Osteocyte (in vitro differentiated cells): ENCODE measurements at places on chromosomes 16 and 17. TPM values are rescaled to one million over a fixed set of nuclear protein-coding genes. Genes with fewer than 3 reads are reported as not detected.

The DNAI2 gene
- total RNA-seq, result not detected in 2 replicates

The KRTAP3-1 gene
- total RNA-seq, result not detected in 2 replicates

The HOXB7 gene
- total RNA-seq, result not detected in 2 replicates

The NXPH3 gene
- 1.3 and 1.6 TPM in 2 replicates for total RNA-seq

The WNK4 gene
- total RNA-seq, result 0.16 TPM in 2 replicates

The GNG13 gene
- total RNA-seq, result not detected in 2 replicates

The ZNF652 gene
- total RNA-seq, result 37.4 and 38.7 TPM in 2 replicates

The DNAAF1 gene
- not detected in 2 replicates for total RNA-seq

The C16orf90 gene
- total RNA-seq, result not detected in 2 replicates

The CD300LG gene
- not detected in 2 replicates for total RNA-seq

DNA sequence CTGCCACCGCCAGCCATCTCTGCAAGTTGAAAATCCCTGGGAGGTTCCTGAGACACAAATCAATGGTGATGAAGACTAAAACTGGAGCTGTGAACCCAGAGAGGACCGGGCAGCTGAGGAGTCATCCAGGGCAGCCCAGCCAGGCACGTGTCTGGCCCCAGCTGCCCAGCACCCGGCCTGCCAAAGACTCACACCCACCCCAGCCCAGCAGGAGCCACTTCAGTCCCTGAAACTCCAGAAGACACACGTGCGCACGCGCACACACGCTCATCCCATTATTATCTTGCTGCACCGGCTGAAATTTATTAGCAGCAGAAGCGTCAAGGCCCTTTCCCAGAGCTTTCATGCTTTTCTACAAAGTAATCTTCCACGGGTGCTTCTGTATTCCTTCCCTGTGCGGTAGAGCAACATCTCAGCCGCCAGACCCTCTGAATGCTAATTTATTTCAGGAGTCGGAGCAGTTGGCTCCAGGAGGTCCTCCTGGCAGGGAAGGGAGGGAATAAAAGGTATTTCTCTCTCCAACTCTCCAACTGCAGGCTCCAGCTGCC, 59.8 kb upstream of the RBFOX3 start:
- no peak for DNase-seq

DNA sequence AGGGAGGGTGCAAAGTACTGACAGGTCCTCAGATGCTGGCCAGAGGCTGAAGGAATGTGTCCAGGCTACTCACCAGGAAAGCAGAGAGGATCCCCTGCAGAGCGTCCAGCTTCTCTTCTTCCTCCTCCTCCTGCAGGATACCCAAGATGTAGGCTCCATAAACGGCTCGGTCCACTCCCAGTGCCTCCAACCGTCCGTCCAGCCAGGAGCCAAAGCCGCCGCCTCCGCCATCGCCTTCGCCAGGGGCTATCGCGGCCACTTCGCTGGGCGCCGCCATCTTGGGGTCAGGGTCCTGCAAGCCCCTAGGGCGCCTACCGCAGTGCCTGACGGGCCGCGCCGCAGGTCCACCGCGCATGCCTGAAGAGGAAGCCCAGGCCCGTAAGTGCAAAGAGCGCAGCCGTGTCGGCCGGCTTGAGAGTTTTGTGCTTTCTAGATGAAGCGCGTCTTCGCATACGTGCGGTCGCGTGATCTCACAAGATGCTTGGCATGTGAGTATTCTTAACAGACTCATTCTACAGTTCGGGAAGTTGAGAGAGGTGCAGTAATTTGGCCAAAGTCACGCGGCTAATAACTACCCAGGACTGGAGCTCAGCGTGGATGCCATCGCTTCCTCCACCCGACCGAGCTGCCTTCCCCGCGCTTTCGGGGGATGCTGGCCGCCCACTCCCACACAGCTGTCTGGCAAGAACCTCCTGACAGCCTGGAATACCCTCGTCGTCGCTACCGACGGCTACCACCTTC, at the start of gene CCDC43:
CCDC43 (minus strand) TSS at position 300 of the 741 bp plus-strand sequence; CDS start at position 277, 23 bp downstream.
- peak; percentile 97 for DNase-seq

DNA sequence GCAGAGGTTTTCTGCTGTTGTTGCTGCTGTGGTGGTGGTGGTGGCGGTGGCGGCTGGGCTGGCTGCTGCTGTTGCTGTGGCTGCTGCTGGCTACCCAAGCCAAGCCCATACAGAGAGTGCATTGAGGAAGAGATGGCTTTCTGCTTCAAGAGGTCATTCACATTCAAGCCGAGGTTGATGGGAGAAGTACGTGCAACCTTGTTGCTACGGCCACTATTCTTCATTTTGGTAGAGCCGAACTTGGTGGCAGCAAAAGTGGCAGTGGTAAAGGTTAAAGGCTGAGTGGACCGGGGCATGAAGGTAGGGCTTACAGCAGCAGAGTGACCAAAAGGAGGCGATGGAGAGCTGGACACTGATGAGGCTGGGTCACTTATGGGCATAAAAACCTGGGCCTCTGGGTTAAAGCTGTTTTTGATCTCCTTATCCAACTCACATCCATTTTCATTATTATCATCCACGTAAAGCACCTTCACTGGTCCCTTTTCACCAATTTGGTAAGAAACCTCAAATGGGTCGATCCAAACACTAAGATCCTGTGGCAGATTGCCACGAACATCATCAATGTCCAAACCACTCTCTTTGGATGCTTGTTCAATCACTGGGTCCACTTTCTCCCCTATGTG, 2.8 kb downstream of the TOB1 start:
- DNase-seq, result peak; percentile 70

GRCh38 chr17:38424297-38424972, 3.8 kb upstream of the ARHGAP23 start:
- no peak for DNase-seq

DNA sequence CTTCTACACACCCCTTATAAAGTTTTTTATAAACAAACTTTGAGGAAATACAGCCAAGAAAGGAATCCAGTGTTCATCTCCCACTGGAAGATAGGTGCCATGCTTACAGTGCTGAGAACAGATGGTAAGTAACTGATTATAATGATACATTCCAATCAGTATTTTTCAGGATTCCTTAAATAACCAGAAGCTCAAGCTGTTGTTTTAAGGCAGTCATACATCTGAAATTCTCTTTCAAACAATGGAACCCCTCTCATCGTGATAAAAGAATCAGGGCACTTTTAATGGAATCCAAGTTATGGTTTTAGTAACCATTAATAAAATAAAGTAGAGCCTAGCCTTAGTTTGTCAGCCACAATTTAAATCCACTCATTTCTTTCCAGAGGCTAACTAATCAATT, 56.1 kb upstream of the STAC2 start:
- no peak for DNase-seq

GRCh38 chr17:17877529-17878358, 41.0 kb upstream of the SREBF1 start:
- DNase-seq, result peak; percentile 94

DNA sequence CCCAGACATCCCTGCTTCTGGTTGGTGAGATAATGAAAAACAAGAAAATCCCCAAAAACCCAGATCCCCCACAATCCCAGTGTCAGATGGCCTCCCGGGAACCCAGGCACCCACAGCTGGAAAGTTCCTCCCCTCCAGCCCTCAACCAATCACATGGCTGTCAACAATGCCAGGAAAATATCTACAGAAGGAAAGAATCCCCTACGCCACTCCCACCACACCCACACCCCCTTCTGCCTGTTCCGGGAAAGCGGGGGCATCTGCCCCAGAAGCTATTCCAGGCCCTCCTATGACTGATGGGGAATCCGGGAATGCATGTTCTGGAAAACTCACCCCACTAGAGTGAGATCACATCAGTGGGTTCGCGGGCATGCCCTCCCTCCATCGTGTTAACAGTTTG, 1.8 kb downstream of the TMEM95 start:
- DNase-seq, result no peak

DNA sequence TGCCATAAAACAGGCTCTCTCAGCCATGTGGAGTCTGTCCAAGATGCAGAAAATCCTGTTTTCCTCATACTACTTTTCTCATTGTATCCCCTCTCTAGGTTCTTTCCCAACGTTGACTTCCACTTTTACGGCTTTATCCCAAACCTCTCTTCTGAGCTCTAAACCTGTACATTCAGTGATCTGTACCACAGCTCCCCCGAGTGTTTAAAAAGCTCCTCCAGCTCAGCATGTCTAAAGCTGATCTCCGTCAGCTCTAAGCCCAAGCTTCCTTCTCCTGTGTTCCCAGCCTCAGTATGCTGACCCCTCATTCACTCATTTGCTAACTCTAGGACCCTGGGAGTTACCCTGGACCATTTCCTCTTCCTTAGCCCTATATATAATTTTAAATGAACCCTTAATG, 144.6 kb downstream of the DNAH9 start:
- no peak for DNase-seq

DNA sequence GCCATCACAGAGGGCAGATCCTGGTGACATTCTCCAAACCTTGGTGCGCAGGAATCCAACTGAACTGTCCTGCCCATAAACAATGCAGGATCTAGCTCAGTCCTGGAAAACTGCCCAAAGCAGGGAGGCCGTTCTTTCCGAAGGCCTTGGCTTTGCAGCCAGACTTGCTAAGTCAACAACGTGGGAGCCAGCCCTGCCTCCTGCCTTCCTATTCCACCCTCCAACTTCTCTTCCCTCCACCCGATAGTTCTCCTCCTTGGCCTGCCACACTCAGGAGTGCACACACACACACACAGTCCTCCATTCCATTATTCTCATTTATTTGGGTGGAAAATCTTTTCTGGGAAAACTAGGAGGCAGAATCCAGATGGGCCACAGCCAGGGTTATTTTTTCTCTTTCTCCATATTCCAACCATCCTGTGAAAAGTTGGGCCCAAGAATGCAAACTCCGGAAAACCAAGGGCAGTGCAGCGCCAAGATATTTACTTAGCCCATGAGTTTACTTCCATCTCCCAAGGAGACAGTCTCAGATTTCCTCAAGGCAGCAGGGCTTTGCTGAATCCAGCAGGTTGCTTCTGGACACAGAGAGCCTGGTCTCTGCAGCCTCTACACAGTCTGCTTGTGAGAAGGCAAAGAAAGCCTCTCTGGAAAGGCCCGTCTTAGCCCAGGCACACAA, 15.8 kb downstream of the COPRS start:
- no peak for DNase-seq

DNA sequence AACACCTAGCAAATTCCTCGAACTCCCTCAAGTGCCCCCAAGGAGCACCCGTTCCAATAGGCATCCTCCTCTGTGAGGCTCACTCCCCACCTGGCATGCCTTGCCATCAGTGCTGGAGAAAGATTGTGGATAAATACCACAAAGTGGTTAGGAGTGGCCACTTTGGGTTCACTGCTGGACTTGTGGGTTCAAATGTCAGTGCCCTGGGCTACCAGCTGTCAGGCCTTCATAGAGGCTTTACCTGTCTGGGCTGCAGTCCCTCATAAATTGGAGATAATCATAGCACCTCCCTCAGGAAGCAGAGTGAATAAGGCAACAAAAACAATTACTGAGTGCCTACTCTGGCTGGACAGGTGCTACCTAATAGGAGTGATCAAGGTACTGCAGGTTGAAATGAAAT, 1.5 kb upstream of the SYT17 start:
- DNase-seq, result no peak

DNA sequence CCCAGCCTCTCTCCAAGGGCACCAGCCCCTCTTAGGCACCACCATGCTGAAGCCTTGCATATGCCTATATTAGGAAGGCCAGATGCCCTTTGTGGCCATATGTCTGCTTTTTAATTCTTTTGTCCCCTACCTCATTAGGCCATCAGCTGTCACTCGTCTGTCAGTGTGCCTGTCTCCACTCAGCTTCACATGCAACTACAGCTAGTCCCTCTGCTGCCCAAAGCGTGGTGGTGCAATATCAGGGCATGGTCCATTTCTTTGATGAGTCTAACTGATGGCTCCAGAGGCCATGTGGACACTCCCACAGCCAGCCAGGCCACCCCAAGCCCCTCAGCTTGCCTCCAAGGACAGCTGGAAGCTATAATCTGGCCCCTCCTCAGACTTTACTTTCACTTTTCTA, 36.3 kb downstream of the MYO18A start:
- DNase-seq, result no peak

- DNase-seq, result no peak
These were observed 654 bp downstream of the TNFAIP1 start for GRCh38 chr17:28335959-28336871.

GRCh38 chr17:47239967-47240651, 13.5 kb upstream of the ITGB3 start:
- peak; percentile 91 for DNase-seq

DNA sequence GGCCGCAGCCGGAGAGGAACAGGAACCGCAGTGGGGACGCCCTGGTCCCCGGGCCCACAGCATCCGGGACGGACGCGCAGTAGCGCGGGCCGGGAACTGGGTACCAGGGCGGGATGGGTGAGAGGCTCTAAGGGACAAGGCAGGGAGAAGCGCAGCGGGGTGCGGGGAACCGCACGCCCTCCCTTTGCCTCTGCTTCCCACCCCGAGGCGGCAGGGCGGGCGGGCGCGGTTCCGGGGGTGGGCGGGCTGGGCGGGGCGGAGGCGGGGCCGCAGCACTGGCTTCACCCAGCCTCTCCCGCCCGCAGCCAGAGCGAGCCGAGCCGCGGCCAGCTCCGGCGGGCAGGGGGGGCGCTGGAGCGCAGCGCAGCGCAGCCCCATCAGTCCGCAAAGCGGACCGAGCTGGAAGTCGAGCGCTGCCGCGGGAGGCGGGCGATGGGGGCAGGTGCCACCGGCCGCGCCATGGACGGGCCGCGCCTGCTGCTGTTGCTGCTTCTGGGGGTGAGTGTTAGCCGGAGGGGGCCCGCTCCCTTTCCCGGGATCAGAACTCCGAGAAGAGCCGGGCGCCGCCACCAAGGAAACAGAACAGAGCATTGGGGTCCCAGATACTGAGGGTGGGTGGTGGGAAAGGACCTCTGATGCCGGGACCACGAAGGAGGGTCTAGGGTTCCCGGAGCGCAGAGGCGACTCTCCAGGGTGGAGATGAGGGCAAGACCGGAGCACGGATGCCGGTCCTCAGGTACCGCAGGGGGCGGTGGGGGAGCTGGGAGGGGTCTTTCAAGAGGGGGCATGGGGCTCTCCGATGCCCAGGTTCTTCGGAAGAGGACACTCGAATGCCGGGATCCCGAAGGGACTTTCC, at the start of gene NGFR:
NGFR (plus strand) TSS at position 308 of the 856 bp plus-strand sequence; CDS start at position 433, 125 bp downstream.
- no peak for DNase-seq

- no peak for DNase-seq
These were observed 149.4 kb upstream of the HS3ST3A1 start for GRCh38 chr17:13750816-13751793.

- peak; percentile 25 for DNase-seq
These were observed 46.6 kb upstream of the RPL38 start for GRCh38 chr17:74156878-74157277.

- DNase-seq, result no peak
These were observed 39.4 kb upstream of the CHMP6 start for GRCh38 chr17:80952291-80952690.

DNA sequence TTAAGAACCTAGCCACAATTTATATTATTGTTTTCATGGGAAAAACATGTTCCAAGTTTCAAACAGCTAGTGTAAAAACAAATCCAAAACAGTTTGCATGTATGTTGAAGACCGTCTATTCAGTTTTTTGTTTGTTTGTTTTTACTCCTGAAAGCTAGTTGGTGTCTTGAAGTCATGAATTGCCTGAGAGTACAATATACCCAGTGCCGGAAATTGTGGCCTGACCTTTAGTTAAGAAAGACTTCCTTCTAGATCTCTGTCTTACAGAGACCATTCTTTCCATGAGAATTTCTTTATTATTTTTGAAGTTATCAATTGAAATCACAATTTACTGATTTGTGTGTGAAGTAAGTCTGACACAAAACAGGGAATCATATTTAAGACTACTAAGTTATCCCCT, 474.8 kb downstream of the KCNJ2 start:
- no peak for DNase-seq

- DNase-seq, result no peak
These were observed 6.2 kb downstream of the TMEM238L start for GRCh38 chr17:10797476-10798328.
